ENCODE measurements at places on chromosomes 2 and 18. TPM values are rescaled to one million over a fixed set of nuclear protein-coding genes. Genes with fewer than 3 reads are reported as not detected.

DNA sequence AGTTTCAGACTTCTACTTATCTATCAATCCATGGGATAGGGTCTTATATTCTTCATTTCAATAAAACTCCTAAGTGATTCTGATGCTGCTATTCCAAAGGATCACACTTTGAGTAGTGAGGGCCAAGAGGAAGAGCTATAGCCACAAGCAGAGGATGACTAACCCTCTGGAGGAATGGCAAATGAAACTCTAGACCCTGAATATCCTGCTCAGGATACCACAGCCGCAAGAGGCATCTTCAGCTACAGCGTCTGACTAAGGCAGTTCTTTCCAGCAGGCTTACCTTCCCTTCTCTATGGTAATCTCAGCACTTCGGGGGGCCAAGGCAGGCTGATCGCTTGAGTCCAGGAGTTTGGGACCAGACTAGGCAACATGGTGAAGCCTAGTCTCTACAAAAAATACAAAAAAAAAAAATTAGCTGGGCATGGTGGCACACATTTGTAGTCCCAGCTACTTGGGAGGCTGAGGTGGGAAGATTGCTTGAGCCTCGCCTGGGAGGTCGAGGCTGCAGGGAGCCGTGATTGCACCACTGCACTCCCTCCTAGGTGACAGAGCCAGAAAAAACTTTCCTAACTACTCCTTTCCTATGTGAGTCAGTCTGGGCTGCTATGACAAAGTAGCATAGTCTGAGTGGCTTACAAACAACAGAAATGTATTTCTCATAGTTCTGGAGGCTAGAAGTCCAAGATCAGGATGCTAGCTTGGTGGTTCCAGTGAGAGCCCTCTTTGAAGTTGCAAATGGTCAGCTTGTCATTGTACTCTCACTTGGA is 371.9 kb downstream of the IRS1 start:
- peak; percentile 23 for DNase-seq

- DNase-seq: no peak
Measured at GRCh38 chr2:98177286-98177685, 90.3 kb downstream of the VWA3B start.

- peak; percentile 26 for DNase-seq
Measured at GRCh38 chr2:19504400-19505198, 146.2 kb upstream of the OSR1 start.

- DNase-seq: peak; percentile 59
Measured at GRCh38 chr18:13369756-13370510, 151.4 kb downstream of the LDLRAD4 start.

DNA sequence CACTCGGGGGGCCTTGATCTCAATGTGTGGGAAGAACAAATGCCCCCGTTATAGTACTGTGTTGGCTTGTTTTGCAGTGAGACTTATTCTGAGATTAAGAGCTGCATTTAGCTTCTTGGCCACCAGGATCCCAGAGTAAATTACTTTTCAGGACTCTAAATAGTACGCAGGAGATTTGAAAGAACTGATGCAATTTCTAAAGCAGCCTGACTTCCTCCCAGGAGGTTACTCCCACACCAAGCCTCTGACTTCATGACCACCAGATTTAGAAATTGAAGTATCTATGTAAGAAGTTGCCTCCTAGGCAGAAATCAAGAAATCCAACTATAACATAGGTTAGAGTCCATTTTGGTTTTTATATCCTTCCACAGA is 67.0 kb downstream of the FEZ2 start:
- DNase-seq: no peak

- no peak for DNase-seq
Measured at GRCh38 chr18:11809895-11810294, 41.3 kb upstream of the CHMP1B start.

DNA sequence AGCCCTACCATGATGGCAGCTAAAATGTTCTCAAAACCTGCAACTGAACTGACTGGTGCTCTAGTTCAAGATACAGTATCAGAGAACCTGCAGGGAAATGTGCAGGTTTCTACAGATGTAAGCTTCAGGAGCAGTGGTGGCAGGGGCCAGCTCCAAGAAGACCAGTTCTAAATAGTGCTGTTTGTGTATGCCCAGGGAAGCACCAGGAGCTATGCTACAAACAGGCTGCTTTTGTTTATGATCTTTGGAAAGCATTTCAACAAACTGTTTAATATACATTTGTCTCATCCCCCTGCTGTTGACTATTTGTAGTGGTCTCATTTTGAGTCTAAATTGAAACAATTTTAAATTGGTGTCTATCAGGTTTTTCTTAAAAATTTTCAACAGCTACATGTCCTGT is 20.7 kb downstream of the FZD5 start:
- no peak for DNase-seq

DNA sequence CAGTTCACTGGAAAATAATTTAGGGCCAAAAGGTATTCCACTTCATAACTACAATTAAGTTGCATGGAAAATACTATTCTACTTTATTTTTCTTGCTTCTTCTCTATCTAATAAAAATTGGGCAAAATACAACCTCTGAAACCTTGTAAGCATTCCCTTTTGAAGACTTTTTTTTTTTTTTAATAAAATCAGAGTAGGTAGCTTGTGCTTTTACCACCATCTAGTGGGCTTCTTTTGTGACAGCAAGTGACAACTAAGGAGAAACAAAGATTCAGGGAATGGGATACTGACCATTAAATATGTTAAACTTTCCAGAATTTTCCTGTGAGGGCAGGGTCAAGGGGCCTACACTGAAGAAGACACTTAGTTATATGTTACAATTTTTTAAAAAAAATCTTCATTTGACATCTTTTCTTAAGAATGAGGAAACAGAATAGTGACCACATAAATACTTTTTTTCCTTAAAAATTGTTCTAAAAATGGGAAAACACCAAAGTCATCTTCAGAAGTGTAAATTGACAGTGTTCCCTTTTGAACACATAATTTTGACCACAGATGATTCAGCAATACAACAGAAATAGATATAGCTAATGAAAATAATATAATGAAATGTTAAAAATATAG is 1183.2 kb upstream of the ACVR2A start:
- DNase-seq: peak; percentile 52

- no peak for DNase-seq
Measured at GRCh38 chr2:3648652-3649177, 9.3 kb upstream of the ALLC start.

DNA sequence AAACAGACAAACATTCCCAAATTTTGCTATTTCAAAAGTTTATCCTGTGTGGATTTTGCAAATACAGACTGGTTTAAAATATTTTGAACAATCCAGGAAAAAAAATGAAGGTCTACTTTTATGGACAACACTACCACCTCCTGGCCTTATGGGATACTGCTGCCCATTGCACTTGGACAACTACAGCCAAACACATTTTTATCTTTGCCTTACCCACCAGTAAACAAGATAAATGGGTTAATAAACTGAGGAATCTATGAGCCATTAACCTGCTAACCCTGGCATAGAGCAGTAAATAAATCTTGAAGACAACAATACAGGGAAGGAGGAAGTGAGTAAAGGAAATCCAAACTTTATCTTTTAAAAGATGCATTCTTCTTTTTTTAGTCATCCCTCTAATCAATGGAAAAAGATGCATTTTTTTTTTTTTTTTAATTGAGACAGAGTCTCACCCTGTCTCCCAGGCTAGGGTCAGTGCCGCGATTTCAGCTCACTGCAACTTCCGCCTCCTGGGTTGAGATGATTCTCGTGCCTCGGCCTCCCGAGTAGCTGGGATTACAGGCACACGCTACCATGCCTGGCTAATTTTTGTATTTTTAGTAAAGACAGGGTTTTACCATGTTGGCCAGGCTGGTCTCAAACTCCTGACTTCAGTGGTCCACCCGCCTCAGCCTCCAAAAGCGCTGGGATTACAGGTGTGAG is 2.1 kb upstream of the SPIRE1 start:
- peak; percentile 75 for DNase-seq

DNA sequence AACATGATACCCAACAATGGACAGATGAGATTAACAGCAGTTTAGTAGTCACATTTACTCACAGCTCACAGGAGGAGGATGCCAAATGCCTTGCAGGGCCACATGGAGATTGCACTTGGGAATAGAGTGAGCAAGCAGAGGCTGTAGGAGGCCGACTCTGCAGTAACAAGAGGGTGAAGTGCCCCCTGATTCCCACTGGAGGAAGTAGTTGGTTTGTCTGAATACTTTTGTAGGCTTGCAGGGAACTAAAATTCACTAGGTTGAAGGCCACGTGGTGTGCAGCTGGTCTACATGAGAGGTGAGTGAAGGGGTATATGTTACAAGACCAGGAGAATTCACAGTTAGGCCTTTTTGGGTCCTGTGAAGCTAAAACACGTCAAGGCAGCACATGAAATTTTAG is 419.3 kb upstream of the TNP1 start:
- DNase-seq: no peak

- DNase-seq: no peak
Measured at GRCh38 chr2:17136231-17136630, 382.0 kb downstream of the RAD51AP2 start.

- peak; percentile 21 for DNase-seq
Measured at GRCh38 chr2:44233450-44234128, 41.7 kb upstream of the SLC3A1 start.

DNA sequence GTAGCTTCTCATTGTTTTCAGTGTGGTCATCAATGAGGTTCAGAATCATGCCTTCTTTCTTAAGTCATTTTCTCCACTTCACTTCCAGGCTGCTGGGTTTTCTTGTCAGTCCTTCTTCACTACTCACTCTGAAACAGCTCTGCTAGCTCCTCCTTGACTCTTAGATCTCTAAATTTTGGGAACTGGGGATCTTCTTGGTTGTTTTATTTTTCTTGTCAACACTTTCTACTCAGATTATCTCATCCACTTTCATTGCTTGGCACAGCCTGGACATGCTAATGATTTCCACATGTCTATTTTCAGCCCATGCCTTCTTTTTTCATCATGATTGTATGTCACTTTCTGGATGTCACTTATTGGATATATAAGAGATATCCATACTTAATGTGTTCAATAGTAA is 517.8 kb upstream of the DSEL start:
- DNase-seq: peak; percentile 3

GRCh38 chr2:157853820-157854219 is 22.3 kb downstream of the ACVR1 start:
- no peak for DNase-seq

DNA sequence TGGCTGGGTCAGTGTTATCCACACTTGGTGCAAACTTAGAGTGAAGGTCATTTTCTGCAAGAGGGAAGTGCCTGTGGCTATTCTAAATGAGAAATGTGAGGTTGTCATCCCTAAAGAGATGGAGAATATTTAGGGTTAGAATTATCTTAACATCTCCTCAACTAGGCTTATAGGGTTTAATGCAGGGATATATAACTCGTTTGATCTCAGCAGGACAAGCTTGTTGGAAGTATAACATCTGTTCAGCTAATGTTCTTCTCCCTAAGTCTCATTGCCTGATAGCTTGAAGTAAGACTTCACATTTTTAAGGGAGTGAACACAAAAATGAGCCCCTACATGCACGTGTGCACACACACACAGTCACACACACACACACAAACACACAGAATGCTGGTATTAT is 75.9 kb upstream of the NRXN1 start:
- no peak for DNase-seq

DNA sequence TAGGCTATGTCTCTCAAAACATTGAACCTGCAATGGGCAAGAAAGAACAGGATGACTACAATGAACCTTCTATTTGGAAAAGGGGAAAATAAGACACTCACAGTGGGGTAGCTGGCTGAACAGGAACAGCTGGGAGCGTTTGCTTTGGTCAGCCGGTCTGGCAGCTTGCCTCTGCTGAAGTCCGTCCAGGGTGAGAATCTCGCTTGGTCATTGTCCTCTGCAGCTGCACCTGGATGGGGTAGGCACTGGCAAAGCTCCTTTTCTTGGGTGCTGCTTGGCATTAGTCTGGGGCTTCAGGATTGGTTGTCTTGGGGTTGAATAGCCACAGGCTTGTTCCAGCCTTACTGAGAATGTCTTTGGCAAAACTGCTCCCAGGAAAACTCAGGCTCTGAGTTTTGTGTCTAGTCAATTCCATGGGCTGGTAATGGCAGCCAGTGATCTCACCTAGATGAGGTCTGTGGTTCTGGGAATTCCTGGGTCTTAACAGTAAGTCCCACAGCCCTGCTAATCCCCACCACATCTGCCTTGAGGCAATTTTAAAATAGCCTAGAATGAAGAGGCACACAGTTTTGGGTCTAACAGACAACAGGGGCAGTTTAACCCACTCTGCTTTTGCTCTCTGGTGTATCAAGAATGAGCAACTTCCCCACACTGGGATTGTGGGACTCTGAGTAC is 13.4 kb downstream of the NEDD4L start:
- DNase-seq: no peak

- DNase-seq: no peak
Measured at GRCh38 chr2:162915858-162916257, 77.3 kb upstream of the KCNH7 start.

DNA sequence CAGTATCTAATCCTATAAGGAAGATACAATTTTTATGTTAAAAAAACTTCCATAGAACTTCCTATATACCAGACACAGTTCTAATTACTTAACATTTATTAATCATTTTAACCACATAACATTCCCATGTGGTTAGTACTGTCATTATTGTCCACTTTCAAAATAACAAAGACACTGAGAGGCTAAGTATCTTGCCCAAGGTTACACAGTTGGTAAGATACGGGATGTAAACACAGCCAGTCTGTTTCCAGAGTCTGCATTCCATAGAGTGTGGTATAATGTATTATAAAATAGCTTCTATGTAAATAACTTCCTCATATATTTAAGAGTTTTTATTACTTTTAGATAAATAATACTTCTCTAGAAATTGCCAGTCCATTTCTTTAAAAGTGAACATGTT is 383.3 kb upstream of the ETAA1 start:
- DNase-seq: no peak

DNA sequence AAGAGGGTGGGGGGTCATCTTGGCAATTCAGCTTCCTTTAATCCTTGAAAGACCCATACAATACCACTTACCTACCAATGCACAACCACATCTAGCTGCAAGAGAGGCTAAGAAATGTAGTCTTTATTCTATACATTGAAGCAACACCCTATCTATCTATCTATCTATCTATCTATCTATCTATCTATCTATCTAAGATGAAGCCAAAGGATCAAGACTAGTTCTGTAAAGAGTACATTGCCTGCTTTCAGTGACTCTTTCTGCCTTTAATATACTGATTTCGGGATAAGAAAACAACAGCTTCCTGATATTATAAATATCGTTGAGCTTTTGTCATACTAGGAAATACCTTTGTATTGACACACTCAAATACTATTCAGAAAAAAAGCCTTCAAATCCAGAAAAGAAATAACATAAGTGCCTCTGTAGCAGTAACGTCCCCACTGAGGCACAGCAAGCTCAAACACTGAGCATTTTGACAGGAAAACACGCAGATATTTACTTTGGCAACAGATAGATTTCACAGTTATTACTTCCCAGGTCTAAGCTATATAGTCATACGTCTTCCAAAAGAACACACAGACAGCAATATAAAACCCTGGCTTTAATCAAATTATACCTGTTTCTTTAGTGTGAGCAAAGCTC is 139.4 kb upstream of the SERTAD2 start:
- no peak for DNase-seq

- no peak for DNase-seq
Measured at GRCh38 chr18:79275461-79275860, 120.3 kb upstream of the NFATC1 start.

SEH1L gene
- total RNA-seq: 25.8 TPM

ICOS gene
- 0.10 TPM for total RNA-seq

TCF23 gene
- total RNA-seq: not detected

COLEC11 gene
- total RNA-seq: 22.6 TPM

FAM237A gene
- not detected for total RNA-seq

ZC3H15 gene
- total RNA-seq: 80.4 TPM

KANSL1L gene
- total RNA-seq: 27.1 TPM

REG1A gene
- total RNA-seq: 0.53 TPM

UBR3 gene
- total RNA-seq: 40.4 TPM

MOGAT1 gene
- not detected for total RNA-seq
